ENCODE measurements at places on chromosomes 6 and 20. TPM values are rescaled to one million over a fixed set of nuclear protein-coding genes. Genes with fewer than 3 reads are reported as not detected.
A peak's percentile ranks its signal among the peaks of the same experiment; 100 is the strongest.

DNA sequence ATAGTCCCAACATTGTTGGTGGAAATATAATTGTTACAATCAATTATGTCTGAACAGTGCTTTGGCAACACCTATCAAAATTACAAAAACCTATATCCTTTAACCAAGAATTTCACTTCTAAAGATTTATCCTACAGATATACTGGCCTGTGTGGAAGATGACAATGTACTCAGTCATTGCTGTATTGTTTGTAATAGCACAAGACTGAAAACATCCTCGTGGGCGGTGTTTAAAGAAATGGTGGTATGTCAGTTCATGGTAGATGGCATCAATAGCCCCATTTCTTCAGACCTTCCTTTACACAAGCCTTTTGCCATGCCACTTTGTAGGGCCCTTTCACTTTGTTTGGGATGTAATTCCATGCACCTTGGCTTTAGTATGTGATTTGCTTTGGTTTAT is 9.8 kb upstream of the TPBG start:
- DNase-seq, result no peak

- DNase-seq, result peak; percentile 46
Observed at GRCh38 chr6:52497652-52498408, 77.7 kb downstream of the EFHC1 start.

Gene CRYBG1
- 1.3 TPM for total RNA-seq

GRCh38 chr6:145801021-145801420 is 13.6 kb downstream of the FBXO30 start:
- DNase-seq, result no peak

DNA sequence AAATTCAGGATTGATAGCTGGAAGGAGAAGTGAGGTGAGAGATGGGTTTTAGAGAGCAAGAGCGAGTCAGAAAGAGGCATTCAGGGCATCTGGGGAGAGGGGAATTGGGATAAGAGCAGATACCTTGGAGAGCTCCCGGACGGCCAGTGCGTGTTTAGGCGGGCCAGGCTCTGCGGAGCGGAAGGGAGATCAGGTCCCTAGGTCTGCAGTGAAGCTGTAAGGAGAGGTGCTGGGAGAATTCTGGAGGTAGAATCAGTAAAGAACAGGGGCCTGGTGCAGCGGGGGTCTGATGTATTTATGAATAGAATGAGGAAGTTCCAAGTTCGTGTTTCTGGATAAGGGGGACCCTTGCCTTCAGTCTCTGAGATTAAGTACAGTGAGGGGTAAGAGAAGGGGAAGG is 47.4 kb upstream of the FAM83D start:
- DNase-seq, result no peak

DNA sequence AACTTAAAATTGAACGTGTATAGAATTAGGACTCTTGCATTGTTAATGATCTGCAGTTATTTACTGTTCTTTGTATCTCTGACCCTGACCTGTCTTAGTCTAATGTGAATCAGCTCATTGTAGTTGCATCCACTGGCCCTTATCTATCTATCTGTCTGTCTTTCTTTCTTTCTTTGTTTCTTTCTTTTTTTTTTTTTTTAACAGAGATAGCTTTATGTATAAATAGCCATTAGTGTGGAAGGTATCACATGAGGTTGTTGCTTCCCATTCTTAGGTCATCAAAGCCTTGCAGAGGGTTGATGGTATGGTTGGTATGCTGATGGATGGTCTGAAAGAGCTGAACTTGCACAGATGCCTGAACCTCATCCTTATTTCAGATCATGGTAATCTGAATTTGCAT is 59.9 kb downstream of the ENPP1 start:
- DNase-seq, result no peak

GRCh38 chr20:25237610-25238318 is 10.1 kb upstream of the PYGB start:
- DNase-seq, result no peak

DNA sequence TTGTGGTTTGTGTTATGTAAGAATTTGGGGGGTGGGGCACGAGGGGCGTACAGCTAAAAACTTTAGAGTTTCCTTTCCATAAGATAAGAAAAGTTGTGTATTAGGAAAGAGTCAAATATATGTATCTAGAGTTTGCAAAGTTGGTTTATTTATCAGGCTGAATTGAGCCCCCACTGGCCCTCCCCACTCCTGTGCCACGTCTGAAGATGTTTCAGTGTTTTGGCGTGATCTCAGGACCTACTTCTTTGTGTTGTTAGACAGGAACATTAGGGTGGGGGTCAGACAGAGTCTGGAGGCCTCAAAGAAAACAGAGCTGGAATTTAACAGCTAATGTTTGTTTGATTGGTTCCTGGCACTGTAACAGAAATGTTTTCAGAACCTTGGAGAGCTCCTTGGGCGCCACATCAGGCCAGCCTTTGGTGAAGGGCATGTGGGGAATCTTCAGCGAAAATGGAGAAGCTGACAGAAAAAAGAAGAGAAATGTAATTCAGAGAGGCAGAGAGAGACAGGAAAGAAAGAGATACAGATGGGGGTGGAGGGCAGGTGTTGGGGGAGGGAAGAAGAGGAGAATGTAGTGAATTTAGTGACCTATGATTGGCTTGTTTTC is 674 bp downstream of the NRSN1 start:
- no peak for DNase-seq

DNA sequence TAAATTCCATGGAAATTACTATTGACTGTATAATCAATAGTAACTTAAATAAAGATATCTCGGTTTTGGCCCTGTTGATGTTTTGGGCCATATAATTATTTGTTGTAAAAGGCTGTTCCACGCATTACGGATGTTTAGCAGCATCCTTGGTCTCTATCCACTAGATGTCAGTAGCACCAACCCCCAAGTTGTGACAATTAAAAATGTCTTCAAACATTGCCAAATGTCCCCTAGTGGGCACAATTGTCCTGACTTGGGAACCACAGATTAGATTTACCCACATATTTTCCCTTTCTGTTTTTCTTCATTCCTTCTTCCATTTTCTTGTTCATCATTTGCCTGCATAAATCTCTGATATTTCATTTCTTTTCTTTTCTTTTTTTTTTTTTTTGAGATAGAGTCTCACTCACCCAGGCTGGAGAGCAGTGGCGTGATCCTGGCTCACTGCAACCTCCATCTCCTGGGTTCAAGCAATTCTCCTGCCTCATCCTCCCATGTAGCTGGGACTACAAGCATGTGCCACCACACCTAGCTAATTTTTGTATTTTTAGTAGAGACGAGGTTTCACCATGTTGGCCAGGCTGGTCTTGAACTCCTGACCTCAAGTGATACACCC is 13.6 kb upstream of the WFDC8 start:
- DNase-seq, result no peak

- DNase-seq, result no peak
Observed at GRCh38 chr6:97361286-97361685, 78.3 kb upstream of the MMS22L start.

DNA sequence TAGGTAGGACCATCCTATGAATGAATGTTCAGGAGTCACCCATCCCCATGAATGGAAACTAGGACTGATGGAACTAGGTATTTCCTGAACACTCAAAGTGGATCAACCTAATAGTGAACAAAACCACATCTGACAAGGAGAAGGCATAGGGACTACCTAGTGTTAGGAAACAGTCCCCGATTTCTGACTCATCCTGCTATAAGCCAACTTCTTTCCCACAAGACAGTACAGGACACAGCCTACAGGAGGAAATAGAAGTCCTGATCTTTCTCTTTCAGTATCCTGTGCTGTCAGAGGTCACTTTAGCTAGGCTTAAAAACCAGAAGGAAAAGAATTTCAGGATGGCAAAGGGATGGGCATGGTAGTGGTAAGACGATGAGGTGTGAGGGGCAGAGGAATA is 19.5 kb upstream of the GMDS start:
- DNase-seq, result no peak

DNA sequence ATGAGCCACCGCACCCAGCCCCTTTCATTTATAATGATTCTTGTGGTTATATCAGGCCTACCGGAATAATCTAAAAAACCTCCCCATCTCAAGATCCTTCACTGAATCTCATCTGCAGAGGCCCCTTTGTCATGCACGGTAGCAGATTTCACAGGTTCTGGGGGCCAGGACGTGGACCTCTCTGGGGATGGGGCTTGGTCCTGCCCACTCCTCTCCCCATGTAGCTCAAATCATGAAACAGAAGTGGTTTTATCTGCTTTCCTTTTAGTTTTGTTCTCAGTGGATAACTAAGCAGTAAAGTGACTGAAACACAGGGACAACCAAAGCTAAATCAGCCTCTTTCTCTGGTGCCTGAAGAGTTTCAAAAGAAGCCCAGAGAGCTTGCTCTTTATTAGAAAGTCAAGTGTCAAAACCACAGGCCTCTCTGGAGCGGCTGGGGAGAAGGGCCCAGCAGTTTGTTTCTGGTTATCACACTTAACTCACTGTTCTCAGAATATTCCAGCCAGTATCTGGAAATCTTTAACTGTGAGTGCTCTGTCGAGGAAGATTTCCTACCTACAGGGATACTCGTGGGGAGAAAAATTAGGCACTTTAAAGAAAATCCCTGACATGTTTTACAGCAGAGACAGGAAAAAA is 60.6 kb upstream of the FAM184A start:
- no peak for DNase-seq

Gene CBFA2T2
- total RNA-seq, result 10.7 TPM

Gene PSORS1C2
- not detected for total RNA-seq

Gene PTGIS
- 26.3 TPM for total RNA-seq

Gene OARD1
- total RNA-seq, result 19.9 TPM

GRCh38 chr6:130872250-130873095 is 45.3 kb downstream of the SMLR1 start:
- DNase-seq, result peak; percentile 64

Gene CABLES2
- total RNA-seq, result 12.0 TPM

GRCh38 chr6:170367241-170367640 is 60.7 kb downstream of the FAM120B start:
- no peak for DNase-seq

DNA sequence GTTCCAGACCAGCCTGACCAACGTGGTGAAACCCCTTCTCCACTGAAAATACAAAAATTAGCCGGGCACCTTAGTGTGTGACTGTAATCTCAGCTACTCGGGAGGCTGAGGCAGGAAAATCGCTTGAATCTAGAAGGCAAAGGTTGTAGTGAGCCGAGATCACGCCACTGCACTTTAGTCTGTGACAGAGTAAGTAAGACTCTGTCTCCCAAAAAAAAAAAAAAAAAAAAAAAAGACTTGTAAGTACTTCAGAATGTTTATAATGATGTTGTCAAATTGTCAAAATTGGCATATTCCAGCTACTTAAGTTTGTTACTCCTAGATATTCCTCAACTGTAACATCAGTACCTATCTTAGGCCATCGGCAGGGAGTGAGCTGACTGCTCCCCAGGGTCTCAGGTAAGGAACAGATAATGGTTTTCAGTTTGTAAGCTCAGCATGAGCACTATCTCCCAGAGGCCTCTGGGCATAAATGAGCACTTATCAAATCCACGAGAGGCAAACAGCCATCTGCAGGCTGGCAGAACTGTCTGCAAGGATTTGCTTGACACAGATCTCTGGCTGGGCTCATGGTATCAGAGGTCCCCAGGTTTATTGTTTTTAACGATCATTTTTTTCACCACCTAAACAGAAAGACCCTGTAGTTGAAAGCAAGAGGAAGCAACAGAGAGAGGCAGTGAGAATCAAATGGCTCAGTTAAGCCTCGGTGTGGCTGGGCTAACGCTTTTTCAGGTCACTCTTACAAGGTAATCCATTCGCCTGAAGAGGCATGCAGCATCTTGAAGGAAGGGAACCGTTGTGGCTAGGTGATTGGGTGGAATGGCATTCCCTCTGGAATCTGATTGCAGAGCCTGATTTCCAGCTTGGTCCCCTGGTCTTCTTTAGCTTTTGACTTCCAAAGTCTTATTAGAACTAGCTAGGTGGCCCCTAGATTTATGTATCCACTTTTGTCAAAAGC is 115.9 kb downstream of the LY86 start:
- DNase-seq, result no peak

Gene NDRG3
- 34.4 TPM for total RNA-seq

DNA sequence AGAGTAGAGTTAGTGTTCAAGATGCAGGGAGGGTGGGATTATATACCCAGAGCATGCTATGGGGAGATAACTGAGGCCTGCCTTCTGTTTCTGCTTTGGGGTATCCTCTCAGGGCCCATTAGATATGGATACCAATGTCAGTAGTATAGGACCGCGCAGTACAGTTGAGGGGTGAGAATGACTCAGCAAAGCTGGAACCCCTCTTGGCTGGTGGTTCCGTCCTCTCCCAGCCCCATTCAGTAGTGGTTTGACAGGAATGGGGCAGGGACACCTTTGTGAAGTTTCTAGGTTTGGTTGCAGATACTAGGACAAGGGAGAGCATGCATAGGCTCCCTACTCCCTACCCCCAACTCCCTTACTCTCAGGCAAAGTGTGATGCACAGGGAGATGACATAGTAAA is 47.8 kb downstream of the EIF2S2 start:
- no peak for DNase-seq

DNA sequence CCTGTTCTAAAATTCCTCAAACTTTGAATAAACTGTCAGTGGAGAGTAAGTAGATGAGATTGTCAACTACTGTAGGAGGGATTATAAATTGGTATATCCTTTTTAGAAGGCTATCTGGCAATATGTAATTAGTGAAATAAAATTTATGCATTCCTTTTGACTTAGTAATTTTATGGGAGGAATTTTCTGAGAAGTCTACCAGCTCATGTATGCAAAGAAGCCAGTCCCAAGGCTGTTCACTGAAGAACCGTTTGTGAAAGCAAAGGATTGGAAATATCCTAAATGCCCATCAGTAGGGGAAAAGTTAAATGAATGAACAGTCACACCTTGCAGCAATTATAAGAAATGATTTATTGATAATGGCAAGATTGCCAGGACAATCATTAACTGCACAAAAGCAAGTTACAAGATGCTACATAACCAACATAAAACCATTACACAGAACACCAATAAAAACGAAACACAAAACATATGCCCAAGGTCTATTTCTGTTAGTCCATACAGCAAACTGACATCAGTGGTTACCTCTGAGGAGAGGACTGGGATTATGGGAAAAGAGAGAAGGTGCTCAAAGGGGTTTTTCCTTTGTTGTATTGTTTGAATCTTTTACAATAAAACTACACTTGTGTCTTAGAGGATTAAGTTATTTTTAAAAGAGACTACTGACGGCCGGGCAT is 4.6 kb upstream of the DSTN start:
- no peak for DNase-seq

- DNase-seq, result no peak
Observed at GRCh38 chr20:20010639-20011500, 6.3 kb upstream of the NAA20 start.

- no peak for DNase-seq
Observed at GRCh38 chr6:28135393-28135792, 6.3 kb upstream of the ZKSCAN8 start.

DNA sequence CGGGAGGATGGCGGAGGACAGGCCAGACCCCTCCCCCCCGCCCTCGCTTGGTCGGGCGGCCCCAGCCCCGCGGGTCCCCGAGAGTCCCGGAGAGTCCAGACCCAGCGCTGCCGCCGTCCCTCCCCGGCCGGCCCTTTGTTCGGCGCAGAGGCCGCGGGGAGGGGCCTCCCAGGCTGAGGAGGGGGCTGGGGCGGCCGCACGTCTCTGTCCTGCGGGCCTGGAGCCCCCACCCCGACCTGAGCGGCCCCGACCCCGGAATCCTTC is 806 bp downstream of the KCNQ2 start:
- no peak for DNase-seq

- no peak for DNase-seq
Observed at GRCh38 chr6:3857468-3858456, 8.6 kb downstream of the FAM50B start.

- no peak for DNase-seq
Observed at GRCh38 chr6:140542863-140543262, 1168.4 kb upstream of the CITED2 start.

Measured in left ventricle myocardium inferior (tissue), 1 donor.